ENCODE measurements at places on chromosomes 16 and 17.

DNA sequence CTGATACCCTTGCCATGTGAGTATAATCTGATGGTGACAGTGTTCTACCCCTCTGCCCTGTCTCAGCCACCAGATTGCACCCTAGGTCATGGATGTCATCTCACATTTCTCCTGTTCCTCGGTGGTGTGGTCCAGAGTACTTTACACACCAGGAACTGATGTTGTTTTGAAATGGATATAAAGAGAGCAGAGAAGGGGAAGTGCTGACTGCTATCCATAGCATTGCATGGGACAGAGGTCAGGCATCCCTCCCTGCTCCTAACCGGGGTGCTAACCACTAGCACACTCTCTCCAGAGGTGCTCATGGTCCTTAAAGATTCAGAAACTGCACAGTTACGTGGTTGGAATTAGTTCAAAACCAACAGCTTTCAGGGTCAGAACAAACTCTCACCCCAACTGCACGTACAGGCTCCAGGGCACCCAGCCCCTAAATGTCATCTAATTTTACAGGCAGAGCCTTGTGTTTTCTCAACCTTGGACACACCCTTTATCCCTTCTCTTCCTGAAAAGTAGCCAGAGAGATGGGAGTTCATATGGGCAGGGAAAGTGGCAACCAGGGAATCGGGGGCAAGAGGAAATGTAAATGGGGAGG lies 16.3 kb downstream of the TTLL6 start:
- no peak for DNase-seq

GRCh38 chr17:47935961-47936360 lies 5.4 kb upstream of the PNPO start:
- no peak for DNase-seq

DNA sequence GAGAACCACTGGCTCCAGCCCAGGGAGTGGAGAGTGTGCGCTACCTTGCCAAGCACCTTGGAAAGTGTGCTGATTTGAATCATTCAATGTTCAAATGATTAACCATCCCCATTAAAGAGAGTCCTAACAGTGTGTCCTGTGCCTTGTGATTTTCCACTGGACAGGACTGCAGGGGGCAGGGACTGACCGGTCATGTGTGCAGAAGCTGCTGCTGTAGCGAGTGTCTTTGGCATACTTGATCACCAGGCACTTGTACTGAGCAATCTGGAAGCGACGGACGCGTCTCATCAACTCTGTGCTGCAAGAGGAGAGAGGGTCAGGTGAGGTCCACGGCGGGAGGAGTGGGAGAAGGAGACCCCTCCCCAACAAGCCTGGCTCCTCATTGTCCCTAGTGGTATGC lies 2.0 kb downstream of the TK1 start:
- no peak for DNase-seq

GRCh38 chr17:51443646-51444045 lies 183.3 kb downstream of the UTP18 start:
- DNase-seq, result no peak

DNA sequence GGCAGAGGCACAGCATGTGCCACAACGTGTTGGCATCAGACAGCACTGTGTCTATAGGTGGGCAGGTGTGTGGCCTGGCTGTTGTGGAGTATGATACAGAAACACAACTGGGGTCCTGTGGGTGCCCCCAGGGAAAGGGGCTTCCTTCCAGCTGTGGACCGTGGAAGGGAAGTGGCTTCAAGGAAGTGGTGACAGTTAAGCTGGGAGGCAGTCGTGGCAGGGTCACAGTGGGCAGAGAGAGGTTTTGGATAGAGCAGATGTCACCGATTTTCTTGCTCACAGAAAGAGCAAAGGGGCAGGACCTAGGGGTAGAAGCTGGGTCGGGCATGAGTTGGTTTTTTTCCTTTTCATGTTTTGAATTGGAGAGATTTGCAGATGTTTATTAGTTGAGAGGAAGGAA lies 11.2 kb upstream of the ORAI3 start:
- no peak for DNase-seq

- peak; percentile 67 for DNase-seq
Observed at GRCh38 chr16:15434425-15435215, at the start of gene BMERB1. Gene BMERB1, plus strand, starts transcription at chr16:15434588. Its CDS starts 66 bp downstream, at chr16:15434654.

DNA sequence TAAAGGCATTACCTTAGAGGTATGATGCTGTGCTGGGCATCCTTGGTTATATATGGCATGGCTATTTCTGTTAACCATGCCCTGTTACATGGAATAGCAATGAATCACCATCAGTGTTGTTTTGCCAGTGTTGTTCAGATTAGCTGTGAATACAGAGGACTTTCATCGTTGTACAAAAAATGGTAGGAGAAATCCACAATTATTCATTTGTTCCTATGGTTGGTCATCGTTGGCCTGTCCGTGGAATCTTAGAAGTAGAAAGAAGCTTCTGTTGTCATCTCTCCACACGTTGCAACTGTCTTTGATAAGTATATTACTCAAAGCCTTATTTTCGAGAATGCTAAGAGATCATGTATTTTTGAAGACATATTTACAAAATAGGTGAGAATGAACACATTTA lies 114.3 kb upstream of the CACNG5 start:
- DNase-seq, result no peak

GRCh38 chr17:37191219-37191618 lies 184.6 kb upstream of the C17orf78 start:
- DNase-seq, result no peak

- DNase-seq, result no peak
Observed at GRCh38 chr17:77210946-77211541, 70.3 kb downstream of the SEC14L1 start.

- DNase-seq, result no peak
Observed at GRCh38 chr17:1590029-1590746, 27.6 kb upstream of the PITPNA start.

- no peak for DNase-seq
Observed at GRCh38 chr16:12612598-12613101, 191.0 kb downstream of the CPPED1 start.

DNA sequence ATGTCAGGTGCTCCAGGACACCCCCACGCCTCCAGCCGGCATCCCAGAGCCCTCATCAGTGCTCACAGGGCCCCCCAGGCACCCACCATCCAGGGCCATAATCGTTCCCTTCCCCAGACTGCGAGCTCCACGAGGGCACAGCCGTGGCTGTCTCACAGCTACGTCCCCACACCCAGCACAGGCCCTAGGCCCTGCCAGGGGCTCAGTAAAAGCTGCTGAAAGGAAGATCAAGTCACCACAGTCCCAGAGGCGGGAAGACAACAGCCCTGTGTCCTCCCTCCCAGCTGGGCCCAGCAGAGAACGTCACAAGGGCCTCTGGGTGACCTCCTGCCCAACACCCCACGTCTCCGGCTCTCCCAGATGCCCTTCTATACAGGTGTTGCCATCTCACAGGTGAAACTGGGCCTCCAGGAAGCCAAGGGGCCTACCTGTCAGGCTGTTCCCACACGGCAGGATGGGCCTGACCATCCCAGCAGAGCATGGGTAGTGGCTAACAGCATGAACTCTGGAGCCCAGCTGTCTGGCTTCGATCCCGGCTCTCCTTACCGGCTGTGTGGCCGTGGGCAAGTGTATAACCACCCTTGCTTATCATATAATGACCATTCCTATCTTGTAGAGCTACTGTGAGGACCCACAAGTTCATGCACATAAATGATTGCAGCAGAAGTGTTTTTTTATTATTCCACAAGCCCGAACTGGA lies 17.9 kb downstream of the ARL2BP start:
- no peak for DNase-seq

DNA sequence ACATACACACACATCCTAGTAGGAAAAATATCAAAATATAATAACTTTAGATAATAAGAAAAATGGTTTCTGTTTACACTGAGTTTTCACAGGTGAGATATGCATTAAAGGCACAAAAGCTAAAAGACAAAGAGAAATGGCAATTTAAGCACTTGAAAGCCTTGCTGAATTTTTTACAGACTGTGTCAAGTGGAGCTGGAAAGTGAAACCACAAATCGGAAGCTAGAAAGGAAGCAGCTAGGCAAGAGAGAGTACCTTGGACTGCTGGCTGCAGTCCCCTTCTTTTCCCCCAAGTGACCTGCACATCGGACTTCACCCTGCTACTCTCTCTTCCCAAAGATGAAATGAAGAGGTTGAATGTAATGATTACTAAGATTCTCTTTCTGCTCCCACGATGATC lies 135.1 kb downstream of the CDH13 start:
- DNase-seq, result no peak

GRCh38 chr17:76543482-76543825 lies 3.6 kb downstream of the PRCD start:
- DNase-seq, result no peak

DNA sequence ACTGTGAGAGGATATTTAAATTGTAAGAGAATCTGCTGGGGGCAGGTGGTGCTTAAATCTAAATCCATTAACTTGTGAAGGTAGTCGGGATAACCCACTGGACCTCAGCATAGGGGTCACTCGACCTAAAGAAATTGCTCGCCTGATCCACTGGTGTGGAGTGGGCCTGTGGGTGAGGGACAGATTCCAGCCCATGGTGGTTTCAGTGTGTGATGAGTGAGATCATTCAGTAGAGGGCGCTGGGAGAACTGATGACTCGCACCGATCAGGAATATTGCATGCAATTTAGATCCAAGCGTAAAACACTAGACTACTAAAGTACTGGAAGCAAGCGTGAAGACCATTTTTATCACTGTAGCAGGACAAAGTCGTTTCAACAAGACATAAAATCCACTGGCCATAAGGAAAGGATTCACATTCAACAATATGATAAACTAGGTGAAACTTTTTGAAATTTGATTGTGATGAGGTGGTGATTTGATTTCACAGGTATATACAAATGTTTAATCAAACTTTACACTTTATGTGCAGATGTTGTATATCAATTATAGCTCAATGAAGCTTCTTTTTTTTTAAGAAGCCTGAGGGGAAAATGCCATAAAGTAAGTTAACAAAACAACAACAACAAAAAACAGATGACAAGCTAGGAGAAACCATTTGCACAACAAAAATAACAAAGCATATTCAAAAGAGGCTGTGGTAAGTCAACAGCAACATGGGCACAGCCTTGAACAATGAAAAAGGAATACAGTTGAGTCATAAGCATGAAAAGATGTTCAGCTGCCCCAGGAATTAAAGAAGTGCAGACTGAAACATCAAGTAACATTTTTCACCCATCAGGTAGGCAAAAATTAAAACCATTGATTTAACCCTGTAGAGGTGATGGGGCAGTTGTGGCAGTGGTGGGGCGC lies 7.5 kb upstream of the TMEM170A start:
- DNase-seq, result no peak
